ENCODE measurements at places on chromosomes 11 and 22.

DNA sequence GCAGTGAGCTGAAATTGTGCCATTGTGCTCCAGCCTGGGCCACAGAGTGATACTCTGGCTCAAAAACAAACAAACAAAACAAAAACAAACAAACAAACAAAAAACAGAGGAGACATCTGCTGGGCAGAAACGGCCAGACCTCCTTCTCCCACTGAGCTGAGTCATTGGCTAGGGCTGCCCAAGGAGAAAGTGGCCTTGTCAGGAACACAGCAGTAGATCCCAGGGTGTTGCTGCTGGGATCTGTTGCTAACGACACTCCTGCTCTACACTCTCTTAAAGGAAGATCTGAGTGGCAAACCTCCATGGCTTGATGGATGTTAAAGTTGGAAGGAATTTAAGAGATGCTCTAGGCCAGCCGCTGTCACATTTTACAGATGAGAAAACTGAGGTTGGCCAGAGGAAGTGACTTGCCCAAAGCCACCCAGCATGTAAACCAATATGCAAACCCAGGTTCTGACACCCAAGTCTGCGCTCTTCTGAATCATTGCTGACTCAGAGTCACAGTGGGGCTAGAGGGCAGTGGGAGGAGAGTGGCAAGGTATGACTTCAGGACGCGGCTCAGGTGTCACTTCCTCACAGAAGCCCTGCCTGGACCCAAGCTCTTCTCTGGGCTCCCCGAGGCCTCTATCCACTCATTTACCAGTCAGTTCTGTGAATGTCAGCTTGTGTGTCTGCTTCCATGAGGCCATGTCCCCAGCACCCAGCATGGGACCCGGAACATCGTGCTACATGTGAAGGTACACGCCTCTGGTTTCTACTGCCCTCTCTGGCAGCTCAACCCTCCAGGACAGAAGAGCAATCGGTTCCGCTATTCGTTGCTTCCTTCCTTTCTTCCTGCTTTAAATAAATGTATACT lies 11.3 kb upstream of the GDPD5 start:
- peak; percentile 44 for DNase-seq

DNA sequence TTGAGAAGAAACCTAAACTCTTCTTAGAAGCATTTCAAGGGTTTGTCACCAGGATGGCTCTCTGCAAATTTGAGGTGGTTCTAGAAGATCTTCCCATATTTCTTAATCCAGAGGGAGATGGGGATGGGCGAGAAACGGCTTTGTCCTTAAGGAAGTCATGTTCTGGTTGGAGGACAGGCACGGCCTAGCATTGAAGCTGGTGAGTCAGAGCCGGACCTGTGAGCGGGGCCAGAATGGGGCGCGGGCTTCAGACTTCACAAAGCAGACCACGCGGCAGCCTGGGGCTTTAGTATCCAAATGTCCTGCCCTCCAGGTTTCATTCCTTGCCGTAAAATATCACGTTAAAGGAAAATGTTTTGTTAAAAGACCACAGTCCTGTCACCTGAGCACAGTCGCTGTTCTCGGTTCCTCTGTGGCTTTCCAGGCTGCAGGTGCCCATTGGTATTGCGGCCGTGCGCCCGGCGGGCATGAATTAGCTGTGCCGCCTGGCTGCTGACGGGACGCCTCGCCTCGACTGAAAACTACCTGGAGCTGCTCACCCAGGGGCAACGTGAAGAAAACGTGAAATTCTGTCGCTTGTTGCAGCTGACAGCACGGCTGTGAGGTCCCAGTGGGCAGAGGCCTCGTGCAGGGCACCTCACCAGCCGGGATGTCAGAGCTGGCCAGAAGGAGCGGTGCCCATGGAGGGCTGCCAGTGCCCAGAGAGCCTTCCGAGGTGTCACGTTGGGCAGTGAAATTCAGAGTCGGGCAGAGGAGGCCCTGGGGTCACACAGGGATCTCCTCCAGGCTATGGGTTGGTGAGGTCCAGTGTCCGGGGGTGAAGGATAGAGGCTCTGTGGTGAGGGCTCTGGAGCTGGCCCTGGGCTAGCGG lies 59.0 kb downstream of the LRP5 start:
- DNase-seq: no peak

DNA sequence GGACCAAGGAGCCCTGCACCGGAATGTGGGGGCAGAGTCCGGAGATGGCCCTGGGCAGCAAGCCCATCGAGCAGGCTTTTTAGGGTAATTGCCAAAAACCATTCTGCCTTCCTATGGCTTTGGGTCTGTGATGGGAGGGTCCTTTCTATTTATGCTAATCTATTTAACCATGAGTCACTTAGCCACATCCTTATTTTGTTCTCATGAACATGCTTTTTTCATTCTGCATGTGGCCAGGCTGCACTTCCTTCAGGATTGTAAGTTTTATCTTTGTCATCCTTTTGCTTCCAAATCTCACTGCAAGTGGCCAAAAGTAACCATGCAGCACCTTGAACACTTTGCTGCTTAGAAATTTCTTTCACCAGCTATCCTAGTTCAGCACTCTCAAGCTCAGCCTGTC lies 88.3 kb downstream of the EFCAB6 start:
- DNase-seq: no peak

- DNase-seq: no peak
These were observed 36.6 kb downstream of the ZBTB44 start for GRCh38 chr11:130278151-130278550.

DNA sequence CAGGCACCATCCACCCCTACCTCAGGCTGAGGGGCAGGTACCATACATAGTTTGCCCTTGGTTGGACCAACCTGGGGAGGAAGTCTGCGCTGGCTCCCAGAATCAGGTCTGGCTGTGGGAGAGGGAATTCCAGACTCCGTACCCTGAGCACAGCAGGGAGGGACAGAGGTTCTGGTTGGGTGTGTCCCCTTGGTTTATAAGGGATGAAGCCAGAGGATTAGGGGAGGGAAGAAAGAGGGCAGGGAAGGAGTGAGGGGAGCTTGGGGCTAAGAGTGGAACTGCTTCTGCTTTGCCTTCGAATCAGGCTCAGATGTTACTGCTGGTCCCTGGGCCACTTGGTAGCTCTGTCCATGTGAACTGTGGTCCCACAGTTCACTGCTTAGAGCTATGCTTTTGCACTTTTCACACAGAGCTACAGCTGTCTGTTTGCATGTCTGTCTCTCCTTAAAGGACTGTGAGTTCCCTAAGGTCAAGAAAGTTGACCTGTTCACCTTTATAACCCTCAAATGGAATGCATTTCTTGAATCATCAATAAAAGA lies 9.2 kb downstream of the MMP20 start:
- DNase-seq: no peak

DNA sequence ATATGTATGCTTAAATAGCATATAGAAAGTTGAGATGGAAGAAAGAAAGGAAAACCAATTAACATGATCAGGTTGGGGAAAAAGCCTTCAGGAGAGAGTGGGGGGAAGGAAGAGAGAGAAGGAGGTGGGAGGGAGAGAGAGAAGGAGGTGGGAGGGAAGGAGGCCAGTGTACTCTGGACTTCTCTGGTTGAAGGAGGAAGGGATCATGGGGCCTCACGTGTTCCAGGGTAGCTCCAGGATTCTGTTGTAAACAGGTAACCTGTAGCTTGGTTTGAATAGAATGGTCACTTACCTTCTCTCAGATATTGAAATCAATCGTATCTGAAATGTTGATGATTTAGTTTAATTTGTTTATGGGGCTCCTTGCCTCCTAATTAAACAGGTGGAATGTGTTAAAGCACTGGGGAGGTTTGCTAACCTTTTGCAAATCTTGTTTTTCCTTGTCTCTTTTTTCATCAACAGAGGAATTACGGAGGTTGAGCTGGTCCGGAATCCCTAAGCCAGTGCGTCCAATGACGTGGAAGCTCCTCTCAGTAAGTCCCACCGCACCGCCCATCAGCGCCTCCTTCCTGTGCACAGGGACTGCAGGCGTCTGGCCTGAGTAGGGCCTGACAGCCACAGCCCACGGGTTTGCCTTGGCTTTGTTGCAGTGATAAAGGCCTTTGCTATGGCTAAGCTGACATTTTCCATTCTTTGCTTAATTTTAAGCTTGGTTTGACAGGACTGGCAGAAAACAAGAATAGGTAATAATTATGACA lies 115.9 kb downstream of the TBC1D22A start:
- DNase-seq: no peak

DNA sequence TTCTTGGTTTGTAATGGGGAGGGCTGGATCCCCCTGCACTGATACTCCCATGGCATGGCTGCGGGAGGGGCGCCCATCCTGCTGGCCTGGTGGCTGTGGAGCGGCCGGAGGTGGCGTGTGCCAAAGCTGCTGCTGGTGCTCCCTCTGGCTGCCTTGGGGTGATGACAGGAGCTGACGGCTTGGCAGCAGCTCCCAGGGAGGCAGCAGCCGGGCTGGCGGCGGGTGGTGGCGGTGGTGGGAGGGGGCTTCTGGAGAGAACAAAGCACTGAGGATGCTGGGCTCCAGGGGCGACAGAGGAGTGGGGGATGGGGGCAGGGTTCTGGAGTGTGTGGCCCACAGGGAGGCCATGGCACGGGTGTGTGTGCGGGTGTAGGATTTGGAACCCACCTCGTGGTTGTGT lies 11.4 kb upstream of the MPPED1 start:
- no peak for DNase-seq

DNA sequence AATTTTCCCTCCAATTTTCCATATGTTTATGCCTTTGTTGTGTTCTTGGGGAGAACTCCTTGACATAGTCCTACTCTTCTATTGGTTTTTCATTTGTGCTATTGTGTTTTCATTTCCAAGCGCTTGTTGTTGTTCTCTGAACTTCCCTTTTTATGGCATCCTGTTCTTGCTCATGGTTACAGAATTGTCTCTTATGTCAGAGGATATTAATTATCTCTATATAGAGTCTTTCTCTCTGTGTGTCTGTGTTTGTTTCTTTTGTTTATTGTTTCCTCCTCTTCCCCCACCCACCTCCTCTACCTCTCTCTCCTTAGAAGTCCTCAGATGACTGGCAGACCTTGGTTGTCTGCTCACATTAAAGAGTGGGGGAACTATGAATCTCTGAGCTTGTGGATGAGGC lies 69.9 kb downstream of the HORMAD2 start:
- no peak for DNase-seq

DNA sequence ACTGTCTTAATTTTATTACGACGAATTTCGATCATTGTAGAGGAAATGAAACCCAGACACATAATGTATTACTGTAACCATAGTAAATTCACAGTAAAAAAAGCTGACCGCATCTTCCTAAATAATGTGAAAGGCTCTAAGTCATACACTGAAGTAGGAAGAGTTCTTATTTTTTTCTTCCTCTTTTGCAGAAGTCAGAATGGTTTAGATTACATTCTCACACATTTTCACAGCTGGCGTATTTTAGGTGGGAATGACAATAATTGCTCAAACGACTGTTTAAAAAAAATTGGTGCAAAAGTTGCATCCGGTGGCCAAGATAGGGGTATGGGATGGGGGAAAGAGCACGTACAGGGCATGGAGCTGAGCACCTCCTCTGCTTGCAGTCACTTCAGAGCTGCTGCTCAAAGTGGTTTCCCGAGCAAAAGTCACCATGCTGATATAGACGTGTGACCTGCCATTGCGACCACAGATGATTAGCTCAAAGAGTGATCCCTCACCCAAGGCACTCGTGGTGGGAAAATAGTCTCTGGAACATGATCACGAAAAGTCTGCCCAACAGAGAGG lies 35.3 kb downstream of the MMP13 start:
- no peak for DNase-seq

- no peak for DNase-seq
These were observed 16.0 kb upstream of the TUB start for GRCh38 chr11:8065031-8065430.

DNA sequence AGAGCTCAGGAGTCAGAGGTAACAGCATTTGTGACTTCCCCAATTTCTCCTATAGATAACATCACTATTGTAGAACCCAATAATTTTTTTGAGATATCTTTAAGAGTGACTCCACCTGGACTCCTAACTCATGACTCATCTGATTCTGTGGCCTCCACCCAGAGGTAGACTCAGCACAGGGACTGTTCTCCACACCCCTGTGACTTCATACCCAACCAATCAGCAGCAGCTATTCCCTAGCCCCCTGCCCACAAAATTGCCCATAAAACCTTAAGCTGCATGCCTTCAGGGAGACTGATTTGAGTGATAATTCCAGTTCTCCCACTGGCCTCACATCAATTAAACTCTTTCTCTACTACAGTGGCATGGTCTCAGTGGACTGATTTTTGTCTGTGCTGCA lies 475.4 kb upstream of the FAT3 start:
- no peak for DNase-seq

- no peak for DNase-seq
These were observed 19.9 kb downstream of the UPB1 start for GRCh38 chr22:24515027-24515338.

GRCh38 chr22:19816372-19817119 lies 38.1 kb downstream of the GNB1L start:
- DNase-seq: peak; percentile 7

Data from activated CD8-positive, alpha-beta memory T cell treated with anti-CD3 and anti-CD28 coated beads, Interleukin-2, amount 50 U/mL, for 4 hours (primary cell).